ENCODE measurements at places on chromosomes 2 and 18.
A peak's percentile ranks its signal among the peaks of the same experiment; 100 is the strongest.

- no peak for DNase-seq
Measured at GRCh38 chr18:10094655-10095054, 180.8 kb downstream of the VAPA start.

- DNase-seq = peak; percentile 38
Measured at GRCh38 chr2:162840598-162841246, 2.2 kb upstream of the KCNH7 start.

GRCh38 chr2:232925153-232925820 is 55.2 kb downstream of the SNORC start:
- DNase-seq = no peak

GRCh38 chr2:33240178-33240577 is 236.3 kb upstream of the RASGRP3 start:
- DNase-seq = no peak

DNA sequence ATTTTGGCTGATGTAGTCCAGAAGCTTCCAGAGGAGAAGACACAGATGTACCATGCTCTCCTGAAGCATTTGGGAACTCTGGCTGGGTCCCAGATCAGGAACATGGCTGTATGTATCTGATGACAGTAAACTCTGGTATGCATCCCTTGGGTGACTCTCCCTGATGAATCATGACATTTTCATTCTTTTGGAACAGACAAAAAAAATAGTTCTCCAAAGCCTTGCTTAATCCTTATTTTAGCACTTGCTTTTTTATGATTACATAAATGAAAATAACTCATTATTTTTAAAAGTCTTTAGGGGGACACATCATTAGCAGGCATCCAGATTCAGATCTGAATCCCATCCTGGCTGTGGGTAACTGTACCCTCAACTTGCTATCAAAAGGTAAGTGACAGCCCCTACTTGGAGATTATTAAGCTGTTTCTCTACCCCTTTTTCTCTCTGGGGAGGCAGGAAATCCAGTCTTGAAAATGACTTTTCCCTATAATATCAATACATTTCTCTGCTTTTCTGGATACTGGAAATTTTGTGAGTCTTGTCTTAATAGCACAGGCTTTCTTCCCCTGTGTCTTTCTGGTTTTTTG is 23.3 kb downstream of the AOX1 start:
- DNase-seq = no peak

- no peak for DNase-seq
Measured at GRCh38 chr2:216833061-216833460, 26.8 kb downstream of the TNP1 start.

DNA sequence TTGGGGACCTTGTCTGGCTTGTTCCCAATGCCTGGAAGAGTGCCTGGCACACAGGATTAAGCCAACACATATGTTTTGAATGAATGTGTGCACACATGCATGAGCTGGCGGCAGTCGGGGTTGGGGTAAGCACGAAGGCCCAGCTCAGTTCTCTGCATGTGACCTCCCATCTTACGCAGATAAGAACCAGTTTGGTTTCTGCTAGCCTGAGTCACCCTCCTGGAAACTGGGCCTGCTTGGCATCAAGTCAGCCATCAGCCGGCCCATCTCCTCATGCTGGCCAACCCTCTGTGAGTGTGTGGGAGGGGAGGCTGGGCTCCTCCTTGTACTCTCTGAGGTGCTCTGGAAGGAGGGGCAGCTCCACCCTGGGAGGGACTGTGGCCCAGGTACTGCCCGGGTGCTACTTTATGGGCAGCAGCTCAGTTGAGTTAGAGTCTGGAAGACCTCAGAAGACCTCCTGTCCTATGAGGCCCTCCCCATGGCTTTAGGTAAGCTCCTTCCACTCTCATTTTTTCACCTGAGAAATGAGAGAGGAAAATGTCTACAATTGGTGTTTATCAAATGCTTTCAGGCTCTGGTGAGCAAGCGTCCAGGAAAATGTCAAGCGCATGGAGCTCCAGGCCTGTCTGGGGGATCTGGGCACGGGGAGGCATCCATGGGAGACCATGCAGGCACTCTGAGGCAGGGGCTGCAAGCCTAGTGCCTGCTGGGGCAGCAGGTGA is 9.7 kb upstream of the IL1RN start:
- no peak for DNase-seq

DNA sequence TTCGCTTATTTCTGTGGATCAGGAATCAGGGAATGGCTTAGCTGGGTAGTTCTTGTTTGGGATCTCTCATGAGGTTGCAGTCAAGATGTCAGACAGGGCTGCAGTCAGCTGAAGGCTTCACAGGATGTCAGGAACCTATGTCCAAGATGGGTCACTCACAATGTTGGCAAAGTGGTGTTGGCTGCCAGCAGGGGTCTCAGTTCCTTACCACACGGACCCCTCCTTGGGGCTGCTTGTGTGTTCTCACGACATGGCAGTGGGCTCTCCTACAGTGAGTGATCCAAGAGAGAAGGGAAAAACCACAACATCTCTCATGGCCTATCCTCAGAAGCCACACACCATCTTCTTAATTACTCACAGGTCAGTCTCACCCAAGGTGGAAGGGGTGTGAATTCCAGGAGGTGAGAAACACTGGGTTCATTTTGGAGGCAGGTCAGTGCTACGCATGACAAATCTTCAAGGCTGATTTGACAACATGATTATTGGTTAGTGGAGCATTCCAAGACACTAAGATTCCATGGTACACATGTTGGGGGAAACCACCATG is 1.3 kb upstream of the ANTXR1 start:
- no peak for DNase-seq

- no peak for DNase-seq
Measured at GRCh38 chr18:44423814-44424644, 256.7 kb upstream of the SETBP1 start.

GRCh38 chr2:147588191-147588590 is 256.6 kb upstream of the ACVR2A start:
- no peak for DNase-seq

DNA sequence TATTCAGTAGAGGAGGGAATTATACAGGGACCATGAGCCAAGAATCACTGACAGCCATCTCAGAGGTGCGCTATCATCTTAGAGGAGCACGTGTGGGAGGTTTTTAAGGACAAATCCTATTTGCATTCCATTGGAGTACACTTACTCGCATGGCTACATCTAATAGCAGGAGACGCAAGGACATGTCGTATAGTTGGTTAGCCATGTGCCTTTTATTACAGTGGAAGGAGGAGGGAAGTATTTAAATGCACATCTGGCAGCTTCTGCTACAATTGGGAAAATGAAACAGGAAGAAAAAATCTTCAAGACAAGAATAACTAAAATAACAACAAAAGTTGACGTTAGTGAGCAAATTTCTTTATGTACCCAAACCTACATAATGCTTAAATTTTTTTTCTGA is 86.5 kb upstream of the UGP2 start:
- no peak for DNase-seq

- no peak for DNase-seq
Measured at GRCh38 chr2:5074733-5075132, 617.5 kb upstream of the SOX11 start.

GRCh38 chr2:182444170-182444569 is 17.3 kb upstream of the PDE1A start:
- no peak for DNase-seq

DNA sequence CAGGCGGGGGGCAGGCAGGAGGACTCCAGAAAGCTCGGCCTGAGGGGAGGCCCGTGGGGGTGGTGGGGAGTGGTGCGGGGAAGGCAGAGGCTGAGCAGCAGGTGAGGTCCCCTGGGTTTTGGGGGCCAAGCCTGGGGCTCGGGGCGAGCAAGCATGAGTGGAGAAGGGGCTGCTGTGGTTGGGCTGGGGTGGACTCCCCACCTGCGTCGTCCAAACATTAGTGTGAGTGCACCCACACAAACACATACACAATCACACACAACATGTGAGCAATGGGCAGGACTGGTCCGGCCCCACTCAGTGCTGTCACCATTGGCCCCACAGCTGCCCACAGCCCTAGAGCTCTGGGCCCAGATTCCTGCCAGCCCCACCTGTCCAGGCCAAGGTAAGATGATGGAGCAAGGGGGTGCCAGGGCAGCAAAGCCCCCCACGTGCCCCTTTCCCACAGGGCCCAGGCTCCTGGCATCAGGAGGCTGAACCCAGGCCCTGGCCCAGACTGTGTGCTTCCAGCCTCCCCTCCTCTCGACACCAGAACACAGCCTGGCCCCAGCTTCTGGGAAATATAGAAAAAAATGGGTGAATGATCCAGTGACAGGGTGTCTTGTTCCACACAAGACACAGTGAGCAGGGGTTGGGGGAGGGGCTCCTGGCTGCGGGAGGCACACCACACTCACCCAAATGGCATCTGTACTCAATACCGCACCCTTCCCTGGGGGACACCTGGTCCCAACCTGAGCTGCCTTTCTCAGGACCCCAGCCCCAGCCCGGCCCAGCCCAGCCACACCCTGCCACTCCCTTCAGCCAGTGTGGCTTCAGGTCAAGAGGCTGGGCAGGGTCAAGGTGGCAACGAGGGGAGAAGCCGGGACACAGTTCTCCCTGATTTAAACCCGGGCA is 463 bp upstream of the ALPP start:
- DNase-seq = no peak

GRCh38 chr2:107027205-107027604 is 141.2 kb upstream of the ST6GAL2 start:
- DNase-seq = no peak

DNA sequence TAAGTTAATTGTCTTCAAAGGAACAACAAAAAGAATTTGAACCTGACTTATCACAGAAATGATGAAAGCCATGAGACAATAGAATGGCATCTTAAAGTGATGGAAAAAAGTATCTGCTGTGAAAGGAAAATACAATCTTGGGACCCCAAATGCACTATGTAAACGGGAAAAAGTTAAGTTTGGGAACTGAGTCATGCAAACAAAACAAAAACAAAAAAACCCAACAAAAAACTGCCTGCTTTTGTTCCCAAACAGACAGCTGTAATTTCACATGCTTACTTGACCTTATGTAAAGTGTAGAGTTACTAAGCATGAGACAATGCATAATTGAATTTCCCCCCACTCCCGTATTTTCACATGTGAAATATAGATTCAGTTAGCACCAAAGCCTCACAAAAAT is 122.1 kb upstream of the RBMS1 start:
- DNase-seq = no peak

DNA sequence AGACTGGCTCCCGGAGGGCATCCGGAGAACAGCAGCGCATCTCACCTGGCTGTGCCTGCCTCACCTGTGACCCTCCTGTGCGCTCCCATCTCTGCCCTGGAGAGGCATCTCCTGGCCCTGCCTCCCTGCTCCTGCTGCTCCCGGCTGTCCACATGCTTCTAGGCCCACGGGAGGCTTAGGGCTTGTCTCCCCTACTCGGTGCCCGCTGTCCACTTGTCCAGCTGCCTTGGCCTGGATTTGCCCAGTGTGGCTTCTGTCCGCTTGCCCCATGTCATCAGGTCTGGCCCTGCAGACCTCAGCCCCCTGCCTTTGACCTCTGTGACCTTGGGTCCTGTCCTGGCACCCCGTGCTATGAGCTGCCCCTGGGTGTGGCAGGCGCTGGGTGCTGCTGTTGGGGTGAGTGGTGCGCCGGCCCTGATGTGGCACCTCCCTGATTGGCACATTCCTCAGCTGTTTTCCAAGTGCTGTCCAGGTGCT is 4.5 kb downstream of the BOK start:
- no peak for DNase-seq

GRCh38 chr2:30334762-30335363 is 103.5 kb downstream of the LBH start:
- DNase-seq = no peak

- DNase-seq = peak; percentile 70
Measured at GRCh38 chr2:42722320-42723190, 41.4 kb downstream of the OXER1 start.

DNA sequence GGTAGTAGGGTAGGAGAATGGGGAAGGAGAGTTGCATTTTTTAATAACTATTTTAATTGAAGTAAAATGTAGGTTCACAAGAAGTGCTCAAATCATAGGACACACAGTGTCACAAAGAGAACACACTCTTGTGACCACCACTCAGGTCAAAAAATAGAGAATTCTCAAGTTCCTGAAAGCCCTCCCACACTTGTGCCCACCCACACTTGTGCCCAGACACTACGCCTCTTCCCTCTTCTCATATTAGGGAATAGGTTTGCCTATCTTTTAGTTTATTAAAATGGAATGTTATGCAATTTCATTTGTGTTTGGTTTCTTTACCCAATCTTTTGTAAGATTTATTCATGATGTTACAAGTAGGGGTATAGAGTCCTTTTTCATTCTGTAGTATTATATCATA is 67.2 kb downstream of the UGGT1 start:
- DNase-seq = no peak

- no peak for DNase-seq
Measured at GRCh38 chr2:120943403-120944034, 207.9 kb downstream of the GLI2 start.

- no peak for DNase-seq
Measured at GRCh38 chr2:62826141-62826540, 120.6 kb downstream of the EHBP1 start.

- no peak for DNase-seq
Measured at GRCh38 chr2:240956935-240957655, 41.3 kb upstream of the SNED1 start.

DNA sequence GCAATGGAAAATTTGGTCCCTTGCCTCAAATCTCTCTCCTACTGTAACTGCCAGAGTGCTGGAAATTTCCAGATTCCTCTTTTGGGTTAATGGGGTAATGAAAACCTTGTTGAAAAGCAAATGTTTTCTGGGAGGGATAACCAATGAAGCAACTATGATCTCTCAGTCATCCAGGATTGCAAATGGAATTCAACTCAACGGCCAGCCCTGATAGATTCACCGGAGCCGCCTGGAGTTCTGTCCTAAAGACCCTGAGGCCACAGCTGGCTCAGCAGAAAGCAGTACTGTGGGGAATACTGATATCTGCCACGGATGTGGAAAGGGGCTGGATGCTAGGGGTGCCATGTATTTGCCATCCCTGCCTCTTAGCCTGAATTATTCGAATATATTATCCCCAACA is 167.8 kb downstream of the NRP2 start:
- DNase-seq = no peak

DNA sequence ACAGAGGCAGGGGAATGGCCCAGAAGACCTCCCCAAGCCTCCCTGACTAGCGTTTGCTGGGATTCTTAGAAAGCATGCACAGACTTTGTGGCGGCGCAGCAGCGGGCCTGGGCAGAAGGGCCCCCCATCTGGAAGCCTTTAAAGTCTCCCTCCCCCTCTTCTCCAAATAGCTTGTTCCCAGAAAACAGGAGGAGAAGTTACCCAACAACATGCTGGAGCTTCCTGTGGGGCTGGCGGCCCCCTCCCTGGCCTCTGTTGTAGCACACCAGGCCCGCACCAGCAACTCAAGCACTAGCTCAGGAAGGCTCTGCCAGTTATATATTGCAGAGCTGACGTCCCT is 334.8 kb downstream of the DYSF start:
- no peak for DNase-seq

DNA sequence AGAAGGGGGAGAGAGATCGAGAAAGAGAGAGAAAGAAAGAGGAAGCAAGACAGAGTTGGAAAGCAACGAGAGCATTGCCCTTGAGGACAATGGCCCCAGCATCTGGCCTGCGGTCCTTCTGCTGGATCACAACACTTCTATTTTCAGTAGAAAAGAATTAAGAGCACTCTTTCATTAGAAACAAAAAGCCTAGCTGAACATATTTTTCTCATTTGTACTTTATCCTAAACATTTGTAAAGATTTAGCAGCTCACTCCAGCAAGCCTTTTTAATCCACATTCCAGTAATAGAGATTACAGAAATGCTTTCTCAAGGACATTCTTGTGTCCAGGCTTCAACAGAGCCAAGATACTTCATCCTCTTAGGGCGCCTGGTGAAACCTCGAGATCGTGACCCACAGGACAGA is 31.6 kb upstream of the AFF3 start:
- DNase-seq = no peak

All from GM10248 (cell line).